ENCODE measurements at places on chromosomes 16 and 17. TPM values are rescaled to one million over a fixed set of nuclear protein-coding genes. Genes with fewer than 3 reads are reported as not detected.

The HS3ST6 gene
- total RNA-seq = not detected

The PSMC5 gene
- total RNA-seq = 125 TPM

The EPX gene
- not detected for total RNA-seq

The HOXB3 gene
- total RNA-seq = 2.0 TPM

The CHD9NB gene
- total RNA-seq = 1.2 TPM

The YBX2 gene
- total RNA-seq = 1.4 TPM

The ZG16 gene
- not detected for total RNA-seq

The HEXD gene
- total RNA-seq = 22.2 TPM

The RAB11FIP4 gene
- total RNA-seq = 13.9 TPM

The HCFC1R1 gene
- 55.1 TPM for total RNA-seq

The SLC4A1 gene
- 0.52 TPM for total RNA-seq

The NACA2 gene
- total RNA-seq = not detected

The ITGAX gene
- total RNA-seq = 2.3 TPM

The DHRS7C gene
- 23.6 TPM for total RNA-seq

The CALB2 gene
- 1.2 TPM for total RNA-seq
